ENCODE measurements at places on chromosomes 13 and 19.

DNA sequence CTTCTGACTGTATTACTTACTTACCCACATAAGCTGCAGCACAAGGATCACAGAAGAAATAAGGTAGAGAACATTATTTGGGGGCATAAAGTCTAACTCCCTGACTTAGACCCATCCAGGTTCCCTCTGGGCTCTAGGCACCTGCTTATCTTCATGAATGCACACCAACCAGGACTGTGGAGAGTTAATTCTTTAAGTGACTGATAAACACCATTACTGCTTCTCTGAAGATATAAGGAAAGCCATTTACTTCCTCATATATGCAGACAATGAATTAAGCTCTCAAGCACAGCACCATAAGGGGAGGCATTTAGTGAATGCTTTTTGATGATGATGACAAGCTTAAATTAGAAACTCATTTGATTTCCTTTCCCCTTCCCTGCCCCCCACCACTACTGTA is 22.5 kb downstream of the OBI1 start:
- DNase-seq = no peak

- no peak for DNase-seq
Measured at GRCh38 chr19:7962644-7963268, 19.3 kb upstream of the TIMM44 start.

DNA sequence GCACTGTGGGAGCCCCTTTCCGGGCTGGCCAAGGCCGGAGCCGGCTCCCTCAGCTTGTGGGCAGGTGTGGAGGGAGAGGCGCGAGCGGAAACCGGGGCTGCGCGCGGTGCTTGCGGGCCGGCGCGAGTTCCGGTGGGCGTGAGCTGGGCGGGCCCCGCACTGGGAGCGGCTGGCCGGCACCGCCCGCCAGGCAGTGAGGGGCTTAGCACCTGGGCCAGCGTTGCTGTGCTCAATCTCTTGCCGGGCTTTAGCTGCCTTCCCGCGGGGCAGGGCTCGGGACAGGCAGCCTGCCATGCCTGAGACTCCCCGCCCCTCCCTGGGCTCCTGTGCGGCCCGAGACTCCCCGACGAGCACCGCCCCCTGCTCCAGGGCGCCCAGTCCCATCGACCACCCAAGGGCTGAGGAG is 405.2 kb upstream of the PRR20A start:
- no peak for DNase-seq

DNA sequence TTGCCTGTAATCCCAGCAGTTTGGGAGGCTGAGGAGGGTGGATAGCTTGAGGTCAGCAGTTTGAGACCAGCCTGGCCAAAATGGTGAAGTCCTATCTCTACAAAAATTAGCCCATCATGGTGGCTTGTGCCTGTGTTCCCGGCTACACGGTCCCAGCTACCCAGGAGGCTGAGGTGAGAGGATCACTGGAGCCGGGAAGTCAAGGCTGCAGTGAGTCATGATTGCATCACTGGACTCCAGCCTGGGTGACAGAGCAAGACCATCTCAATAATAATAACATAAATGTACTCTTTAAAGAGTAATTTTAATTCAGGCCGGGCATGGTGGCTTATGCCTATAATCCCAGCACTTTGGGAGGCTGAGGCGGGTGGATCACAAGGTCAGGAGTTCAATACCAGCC is 38.7 kb downstream of the SKA3 start:
- no peak for DNase-seq

Measured in NK-92 treated with Interleukin-12 subunit alpha and Interleukin-12 subunit beta, amount 100 ng/mL, for 24 hours (cell line).